T-helper 9 cell (primary cell): ENCODE measurements at places on chromosomes 7 and 10.

DNA sequence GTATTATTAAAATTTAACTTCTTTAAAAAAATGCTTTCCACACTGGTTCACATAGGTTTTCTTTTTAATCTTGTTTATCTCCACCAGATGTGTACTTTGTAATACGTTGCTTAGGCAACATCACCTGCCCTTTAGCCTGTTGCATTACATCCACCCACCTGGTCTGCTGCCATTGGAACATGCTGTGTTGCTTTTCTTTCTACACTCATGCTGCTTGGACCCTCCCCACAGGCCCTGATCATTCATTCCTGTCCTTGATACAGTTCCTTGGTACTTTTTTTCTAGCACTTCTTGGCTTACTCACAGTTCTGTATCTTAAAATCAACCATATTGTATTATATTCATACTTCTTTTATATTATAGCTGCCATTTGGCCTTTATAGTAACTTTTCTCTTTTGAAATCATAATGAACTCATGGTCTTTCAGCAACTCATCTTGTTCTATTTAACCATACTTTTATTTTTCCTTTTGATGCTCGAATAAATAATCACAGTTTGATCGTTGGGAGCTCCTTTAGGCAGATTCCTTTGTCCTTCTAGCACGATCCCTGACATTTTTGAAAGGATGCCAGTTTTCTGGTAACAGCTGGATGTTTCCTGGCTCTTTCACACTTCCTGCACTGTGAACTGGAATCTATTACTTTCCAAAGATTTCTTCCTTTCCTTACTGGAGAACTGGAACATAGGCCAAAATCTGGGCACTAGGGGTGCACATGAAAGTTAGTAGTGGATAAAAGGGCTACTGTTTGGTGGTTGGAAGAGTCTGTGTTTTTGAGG is 125.1 kb downstream of the CDK14 start:
- DNase-seq = no peak

DNA sequence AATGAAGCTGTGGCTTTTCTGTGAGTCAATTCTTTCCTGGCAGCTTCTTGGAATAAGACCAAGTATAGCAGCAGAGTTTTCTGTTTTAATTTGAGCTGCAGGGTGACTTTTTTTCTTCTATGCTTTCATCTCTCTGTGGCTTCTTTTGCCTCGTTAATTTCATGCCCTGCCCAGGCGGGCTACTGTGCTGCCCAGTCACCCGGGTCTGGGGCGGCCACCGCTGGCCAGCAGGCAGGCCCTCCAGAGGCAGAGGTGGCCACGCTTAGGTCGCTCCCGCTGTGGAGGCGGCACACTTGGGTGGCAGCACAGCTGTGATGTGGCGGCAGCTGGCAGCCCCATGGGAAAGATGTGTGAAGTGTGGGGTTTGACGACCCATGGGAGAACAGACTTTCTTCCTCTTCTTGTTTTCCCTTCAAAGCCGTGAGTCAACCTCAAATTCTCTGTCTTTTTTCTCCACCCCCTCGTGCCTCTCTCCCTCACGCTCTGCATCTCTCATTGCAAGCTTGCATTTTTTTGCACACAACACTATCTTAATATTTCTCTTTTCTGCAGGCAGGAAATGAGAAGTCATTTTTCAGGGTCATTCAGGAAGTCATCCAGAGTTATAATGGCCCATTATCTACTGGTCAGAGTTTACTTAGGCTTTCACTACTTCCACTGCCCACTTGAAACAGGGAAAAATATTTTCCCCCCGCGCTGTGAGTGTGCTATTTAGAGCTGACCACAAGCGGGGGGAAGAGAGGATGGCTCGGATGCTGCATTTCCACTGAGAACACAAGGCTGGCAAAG is 67.8 kb downstream of the EGFR start:
- no peak for DNase-seq

DNA sequence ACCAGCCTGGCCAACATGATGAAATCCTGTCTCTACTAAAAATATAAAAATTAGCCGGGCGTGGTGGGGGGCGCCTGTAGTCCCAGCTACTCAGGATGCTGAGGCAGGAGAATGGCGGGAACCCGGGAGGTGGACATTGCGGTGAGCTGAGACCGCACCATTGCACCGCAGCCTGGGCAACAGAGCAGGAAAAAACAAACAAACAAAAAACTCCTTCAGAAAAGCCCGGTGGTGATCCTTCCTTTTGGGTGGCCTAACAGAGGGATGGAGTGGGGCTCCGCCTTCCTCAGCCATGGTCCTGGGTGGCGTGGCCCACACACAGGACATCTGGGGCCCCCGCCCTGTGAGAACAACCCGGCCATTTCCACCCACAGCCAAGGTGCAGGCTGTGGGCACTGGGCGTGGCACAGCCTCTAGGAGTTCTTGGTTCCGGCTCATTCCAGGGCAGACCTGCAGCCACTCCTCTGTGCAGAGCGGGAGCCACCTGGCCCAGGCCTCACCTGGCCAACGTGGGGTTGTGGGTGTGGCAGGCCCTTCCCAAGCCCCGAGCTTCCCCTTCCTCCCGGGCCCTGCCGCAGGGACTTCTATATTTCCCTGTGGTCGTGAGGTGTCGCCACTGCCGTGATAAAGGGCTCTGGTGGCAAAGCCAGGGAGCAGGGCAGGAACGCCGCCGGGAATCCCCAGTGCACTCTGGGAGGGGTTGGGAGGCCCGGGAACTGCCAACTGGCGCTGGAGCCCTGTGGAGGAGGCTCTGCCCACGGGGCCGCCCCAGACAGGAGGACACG is 37.6 kb downstream of the GET4 start:
- DNase-seq = no peak

- peak; percentile 18 for DNase-seq
Measured at GRCh38 chr10:26437637-26438461, at the start of gene APBB1IP. Gene APBB1IP (plus strand): TSS chr10:26438341. CDS start chr10:26492327, 53,986 bp downstream.

DNA sequence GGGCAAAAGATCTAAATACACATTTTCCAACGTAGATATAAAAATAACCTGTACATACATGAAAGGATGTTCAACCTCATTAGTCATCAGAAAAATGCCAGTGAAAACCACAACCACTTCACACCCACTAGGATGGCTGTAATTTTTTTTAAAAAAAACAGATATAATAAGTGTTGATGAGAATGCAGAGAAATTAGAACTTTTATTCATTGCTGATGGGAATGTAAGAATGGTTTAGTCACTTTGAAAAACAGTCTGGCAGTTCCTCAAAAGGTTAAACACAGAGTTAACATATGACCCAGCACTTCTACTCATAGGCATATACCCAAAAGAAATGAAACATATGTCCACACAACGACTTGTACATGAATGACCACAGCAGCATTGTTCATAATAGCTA is 32.3 kb upstream of the PRKCQ start:
- no peak for DNase-seq

DNA sequence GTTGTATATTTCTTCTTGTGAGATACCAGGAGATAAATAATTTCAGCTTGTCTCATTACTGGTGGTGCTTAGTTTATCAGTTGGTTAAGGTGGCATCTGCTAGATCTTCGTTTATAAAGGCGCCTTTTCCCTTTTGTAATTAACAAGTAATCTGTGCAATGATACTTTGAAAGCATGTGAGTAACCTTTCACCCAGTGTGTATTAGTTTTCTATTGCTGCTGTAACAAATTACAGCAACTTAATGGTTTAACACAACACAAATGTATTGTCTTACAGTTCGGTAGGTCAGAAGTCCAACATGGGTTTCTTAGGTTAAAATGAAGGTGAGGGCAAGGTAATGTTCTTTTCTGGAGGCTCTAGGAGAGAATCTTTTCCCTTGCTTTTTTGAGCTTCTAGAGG is 30.5 kb downstream of the KAT6B start:
- DNase-seq = no peak
